ENCODE measurements at places on chromosomes 16 and 17.

GRCh38 chr16:22314661-22315626 lies 17.7 kb downstream of the POLR3E start:
- no peak for DNase-seq

GRCh38 chr16:86016201-86016965 lies 117.4 kb downstream of the IRF8 start:
- DNase-seq, result peak; percentile 73

DNA sequence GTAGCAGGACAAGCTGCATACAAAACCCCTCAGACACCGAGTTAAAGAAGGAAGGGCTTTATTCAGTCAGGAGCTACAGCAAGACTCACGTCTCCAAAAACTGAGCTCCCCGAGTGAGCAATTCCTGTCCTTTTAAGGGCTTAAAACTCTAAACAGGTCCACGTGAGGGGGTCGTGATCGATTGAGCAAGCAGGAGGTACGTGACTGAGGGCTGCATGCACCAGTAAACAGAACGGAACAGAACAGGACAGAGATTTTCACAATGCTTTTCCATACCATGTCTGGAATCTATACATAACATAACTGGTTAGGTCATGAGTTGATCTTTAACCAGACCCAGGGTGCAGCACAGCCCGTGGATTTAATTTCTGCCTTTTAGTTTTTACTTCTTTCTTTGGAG lies 25.2 kb downstream of the ITGAM start:
- DNase-seq, result no peak

GRCh38 chr16:67528870-67529581 lies 397 bp downstream of the RIPOR1 start:
- DNase-seq, result no peak

DNA sequence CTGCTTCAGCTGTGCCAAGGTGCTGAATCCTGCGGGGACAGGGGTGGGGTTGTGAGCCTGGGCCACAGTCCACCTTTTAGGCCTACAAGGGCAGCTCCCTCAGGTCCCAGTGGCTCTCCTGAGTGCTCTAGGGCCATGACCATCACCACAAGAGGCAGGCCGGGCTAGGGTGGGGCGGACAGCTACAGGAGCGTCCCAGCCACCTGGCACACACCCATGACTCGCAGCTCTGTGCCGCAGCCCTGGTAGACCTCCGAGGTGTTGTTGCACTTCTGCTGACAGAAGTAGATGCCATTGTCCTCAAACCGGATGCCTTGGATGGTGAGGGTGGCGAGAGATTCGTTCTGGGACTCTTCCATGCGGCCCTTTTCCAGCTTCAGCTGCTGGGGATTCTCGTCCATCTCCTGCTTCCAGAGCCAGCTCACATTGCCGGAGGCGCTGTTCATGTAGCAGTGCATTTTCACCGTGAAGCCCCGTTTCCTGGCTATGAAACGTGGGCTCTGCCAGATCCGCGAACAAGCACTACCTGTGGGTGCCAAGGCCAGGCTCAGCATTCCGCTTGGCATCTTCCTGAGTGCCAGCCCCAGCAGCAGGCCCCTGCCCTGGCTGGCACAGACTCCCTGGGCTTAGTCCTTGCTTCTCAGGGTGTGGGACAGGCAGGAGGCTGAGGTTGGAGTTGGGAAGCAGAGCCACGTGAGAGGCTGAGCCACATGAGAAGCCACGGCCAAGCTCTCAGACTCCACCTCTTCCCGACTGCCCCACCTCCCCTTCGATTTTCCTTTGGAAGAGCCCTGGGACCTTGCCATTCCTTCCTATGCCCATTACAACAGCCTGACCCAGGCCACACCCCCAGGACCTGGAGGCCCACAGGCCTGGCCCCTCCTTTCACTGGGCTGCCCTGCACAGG lies 2.0 kb downstream of the CD79B start:
- DNase-seq, result peak; percentile 40

Measured in fibroblast of the aortic adventitia (primary cell).